Cardiac septum (tissue), 1 donor: ENCODE measurements at places on chromosomes 3 and 15. TPM values are rescaled to one million over a fixed set of nuclear protein-coding genes. Genes with fewer than 3 reads are reported as not detected.

DNA sequence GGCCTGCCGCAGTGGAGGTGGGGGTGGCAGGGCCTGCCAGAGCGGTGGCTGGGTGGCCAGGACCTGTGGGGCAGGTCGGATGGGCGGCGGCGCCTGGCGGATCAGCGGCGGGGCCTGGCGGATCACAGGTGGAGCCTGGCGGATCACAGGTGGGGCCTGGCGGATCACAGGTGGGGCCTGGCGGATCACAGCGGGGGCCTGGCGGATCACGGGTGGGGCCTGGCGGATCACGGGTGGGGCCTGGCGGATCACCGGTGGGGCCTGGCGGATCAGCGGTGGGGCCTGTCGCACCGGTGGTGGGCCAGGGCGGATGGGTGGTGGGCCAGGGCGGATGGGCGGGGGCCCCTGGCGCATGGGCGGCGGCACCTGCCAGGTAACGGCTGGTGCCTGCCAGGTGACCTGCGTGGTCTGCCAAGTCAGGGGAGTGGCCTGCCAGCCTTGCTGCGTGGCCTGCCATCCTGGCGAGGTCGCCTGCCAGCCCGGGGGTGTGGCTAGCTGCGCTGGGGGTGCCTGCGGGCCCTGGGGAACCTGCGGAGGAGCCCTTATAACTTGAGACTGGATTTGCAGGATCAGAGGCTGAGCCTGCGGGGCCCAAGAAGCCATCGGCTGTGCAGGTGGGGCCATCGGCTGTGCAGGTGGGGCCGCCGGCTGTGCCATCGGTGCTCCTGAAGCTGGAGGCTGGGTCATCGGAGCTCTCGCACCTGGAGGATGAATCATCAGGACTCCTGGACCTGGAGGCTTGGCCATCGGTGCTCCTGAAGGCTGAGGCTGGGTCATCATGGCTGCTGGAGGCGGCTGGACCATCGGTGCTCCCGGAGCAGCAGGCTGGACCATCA is 1.3 kb downstream of the MAGEL2 start:
- DNase-seq = no peak

- no peak for DNase-seq
Measured at GRCh38 chr3:179449636-179450035, 1.6 kb downstream of the GNB4 start.

DNA sequence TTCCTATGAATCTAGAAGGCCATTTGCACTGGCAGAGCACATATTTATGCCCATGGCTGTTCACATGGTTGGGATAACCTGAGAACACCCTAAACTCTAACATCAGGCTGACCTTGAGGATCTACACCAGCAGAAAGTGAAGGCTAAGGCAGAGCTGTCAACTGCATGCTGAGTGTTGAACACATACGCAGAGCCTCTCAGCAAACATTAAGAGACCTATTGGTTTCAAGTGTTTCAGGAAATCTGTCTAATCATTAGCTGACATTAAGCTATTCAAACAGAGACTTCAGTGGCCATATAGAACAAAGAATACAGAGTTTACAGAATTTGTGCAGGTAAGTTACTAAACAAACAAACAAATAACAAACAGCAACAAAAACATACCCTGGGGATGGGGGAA is 16.1 kb upstream of the SEC61A1 start:
- no peak for DNase-seq

DNA sequence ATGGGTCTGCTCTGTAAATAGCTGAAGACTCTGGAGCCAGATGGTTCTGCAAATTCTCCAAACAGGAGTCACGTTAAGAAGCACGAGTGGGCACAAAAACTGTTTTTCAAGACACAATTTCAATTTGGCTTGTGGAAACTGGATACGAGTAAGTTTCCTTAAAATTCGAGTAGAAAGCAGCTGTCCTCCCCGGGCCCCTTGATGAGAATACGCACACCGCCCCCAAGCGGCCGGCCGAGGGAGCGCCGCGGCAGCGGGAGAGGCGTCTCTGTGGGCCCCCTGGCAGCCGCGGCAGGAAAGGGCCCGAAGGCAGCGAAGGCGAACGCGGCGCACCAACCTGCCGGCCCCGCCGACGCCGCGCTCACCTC is 778 bp upstream of the THBS1 start:
- DNase-seq = peak; percentile 96

SLC7A14 gene
- total RNA-seq = not detected

- DNase-seq = peak; percentile 69
Measured at GRCh38 chr15:101049856-101050622, 130.9 kb downstream of the LRRK1 start.

GRCh38 chr3:193269343-193270028 is 28.5 kb downstream of the PLAAT1 start:
- DNase-seq = no peak

DNA sequence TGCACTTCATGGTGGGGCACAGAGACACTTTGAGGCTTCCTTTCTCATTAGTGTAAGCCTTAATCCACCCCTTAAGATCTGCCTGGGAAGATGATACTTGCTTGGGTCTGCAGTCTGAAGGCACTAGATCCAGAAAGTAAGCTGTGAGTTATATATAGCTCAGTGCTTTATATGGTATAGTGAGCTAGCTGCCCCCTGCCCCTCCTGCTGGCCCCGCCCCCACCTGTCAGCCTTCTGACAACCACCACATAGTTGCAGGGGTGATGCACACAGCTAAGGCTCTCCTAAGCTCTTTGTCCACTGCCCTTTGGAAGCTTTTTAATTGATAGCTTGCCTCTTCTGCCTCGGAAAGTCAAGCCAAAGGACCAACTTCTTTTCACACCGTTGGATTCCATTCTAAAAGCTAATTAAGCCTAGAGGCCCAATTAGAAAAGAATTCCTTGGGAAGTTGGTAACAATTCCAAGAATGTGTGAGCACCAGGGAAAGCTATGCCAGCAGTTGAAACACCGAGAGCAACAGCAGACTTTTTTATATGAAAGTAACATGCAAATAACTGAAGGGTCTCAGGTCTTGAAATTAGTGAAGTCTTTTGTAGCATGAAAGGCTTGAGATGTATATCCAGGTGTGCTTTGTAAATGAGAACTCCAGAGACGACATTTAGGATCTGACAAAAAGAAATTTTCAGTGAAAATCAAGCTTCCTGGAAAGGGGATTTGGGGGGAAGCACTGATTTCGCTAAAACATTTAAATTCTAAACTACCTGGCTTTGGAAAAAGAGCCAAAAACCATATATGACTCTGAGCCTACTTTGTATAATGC is 2.3 kb downstream of the TPM1 start:
- DNase-seq = no peak

GRCh38 chr3:179147514-179147872 is 664 bp upstream of the PIK3CA start:
- peak; percentile 75 for DNase-seq

- peak; percentile 94 for DNase-seq
Measured at GRCh38 chr3:186806089-186807055, at the start of gene RFC4. Gene RFC4 (minus strand): TSS chr3:186806482. CDS start chr3:186804713, 1,769 bp downstream.

- DNase-seq = peak; percentile 64
Measured at GRCh38 chr15:22961762-22962161, 18.4 kb downstream of the CYFIP1 start.

TEX55 gene
- not detected for total RNA-seq

RRP9 gene
- total RNA-seq = 9.7 TPM

- no peak for DNase-seq
Measured at GRCh38 chr3:42216931-42217333, 49.1 kb downstream of the CCK start.

- no peak for DNase-seq
Measured at GRCh38 chr3:111617406-111617805, 22.3 kb upstream of the ZBED2 start.
